ENCODE measurements at places on chromosomes 11 and 22. TPM values are rescaled to one million over a fixed set of nuclear protein-coding genes. Genes with fewer than 3 reads are reported as not detected.
A peak's percentile ranks its signal among the peaks of the same experiment; 100 is the strongest.

Gene MN1
- 3.0 TPM for total RNA-seq

Gene OR2AG2
- total RNA-seq, result 0.92 TPM

Gene HTR3A
- not detected for total RNA-seq

DNA sequence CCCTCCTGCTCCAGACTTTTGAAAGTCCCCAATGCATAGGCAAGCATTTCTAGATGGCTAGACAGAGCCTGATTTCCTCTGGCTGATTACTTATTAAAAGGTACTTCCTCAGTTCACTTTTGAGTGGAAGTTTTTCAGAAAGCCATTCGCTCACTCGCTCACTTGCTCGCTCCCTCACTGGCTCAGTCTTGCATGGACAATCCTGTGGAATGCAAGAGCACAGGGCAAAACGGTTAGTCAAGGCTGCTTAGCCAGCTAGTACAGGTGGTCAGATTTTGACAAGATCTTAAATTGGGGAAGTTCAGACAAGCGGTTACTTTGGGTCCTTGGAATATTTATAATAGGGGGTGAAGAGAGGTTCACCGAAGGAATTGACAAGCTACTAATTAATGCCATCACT is 101.0 kb downstream of the ARL14EP start:
- peak; percentile 91 for DNase-seq

DNA sequence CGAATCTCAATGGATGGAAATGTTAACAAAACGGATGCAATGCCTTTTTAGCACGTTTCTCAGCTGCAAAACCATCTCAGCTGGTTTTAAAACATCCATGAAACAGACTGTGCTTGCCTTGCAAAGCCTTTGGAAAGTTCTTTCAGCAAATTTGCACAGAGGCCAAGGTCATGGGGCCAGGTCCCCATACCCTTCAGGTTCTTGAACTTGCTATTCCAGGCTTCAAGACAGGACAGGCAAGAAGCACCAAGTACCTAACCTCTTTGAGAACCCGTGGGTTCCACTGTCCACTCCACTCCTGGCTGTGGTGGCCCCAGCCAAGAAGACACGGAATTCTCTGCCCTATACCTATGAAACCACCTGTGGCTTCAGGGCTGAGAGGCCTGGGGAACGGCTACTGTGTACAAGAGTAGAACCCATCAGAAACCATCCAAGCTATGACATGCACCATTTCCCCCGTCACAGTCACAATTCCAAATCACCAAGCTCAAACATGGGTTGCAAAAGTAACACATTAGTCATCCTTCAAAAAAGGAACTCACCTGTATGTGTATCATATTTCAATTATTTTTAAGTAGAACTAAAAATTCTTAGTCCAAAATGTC is 17.0 kb downstream of the TNKS1BP1 start:
- DNase-seq, result no peak

GRCh38 chr11:69079661-69080256 is 31.0 kb downstream of the TPCN2 start:
- DNase-seq, result no peak

- DNase-seq, result peak; percentile 3
Measured at GRCh38 chr22:26617271-26618199, at the start of gene CRYBB1. CRYBB1 (minus strand) TSS chr22:26618027; CDS start chr22:26616319, 1,708 bp downstream.

DNA sequence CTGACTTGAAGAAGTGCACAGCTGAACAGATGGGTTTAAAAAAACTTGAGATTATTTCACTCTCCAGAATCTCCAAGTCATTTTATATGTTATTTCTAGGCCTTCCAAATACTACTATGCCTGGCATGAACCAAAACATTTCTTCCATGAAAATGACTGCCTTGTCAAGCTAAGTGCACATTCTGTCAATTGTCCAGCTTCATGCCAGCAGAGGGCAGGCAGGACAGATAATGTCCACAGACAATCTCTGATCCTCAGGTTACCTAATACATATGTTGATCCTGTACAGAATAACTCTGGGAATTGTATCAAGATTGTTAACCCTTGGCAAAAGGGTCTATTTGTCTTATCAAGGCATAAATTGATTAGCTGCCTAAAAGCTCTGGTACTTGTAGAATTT is 229.5 kb downstream of the AASDHPPT start:
- DNase-seq, result no peak

DNA sequence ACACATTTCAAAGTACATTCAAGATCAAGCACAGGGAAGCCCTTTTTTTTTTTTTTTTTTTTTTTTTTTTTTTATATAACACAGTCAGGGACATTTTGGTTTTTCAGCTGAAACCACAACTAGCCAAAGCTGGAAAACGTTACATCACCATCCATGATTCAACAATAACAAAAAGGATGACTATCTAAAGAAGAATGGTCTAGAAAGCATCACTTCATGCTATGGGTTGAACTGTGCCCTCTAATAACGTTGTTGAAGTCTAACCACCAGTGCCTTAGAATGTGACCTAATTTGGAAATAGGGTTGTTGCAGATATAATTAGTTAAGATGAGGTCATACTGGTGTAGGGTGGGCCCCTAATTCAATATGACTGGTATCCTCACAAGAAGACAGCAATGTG is 46.6 kb downstream of the MTMR2 start:
- no peak for DNase-seq

GRCh38 chr11:15629690-15630321 is 515.1 kb downstream of the INSC start:
- DNase-seq, result no peak
